Upper lobe of left lung (tissue), 6 donors: ENCODE measurements at places on chromosomes 1 and 21. TPM values are rescaled to one million over a fixed set of nuclear protein-coding genes. Genes with fewer than 3 reads are reported as not detected.
A peak's percentile ranks its signal among the peaks of the same experiment; 100 is the strongest.

GRCh38 chr1:113759333-113760101 lies at the start of gene PHTF1:
PHTF1 (minus strand) TSS chr1:113759486; CDS start chr1:113758703, 783 bp downstream.
- DNase-seq = peak; percentile 95
- H3K4me1 ChIP-seq = peaks cover 16% of the 10 kb centered on the region
- peak within 1 kb of the TSS; percentile 86 for H3K4me3 ChIP-seq
- H3K27ac ChIP-seq = peak within 1 kb of the TSS; percentile 97
- no peaks in the 10 kb centered on the region for H3K27me3 ChIP-seq

Gene C1orf185
- total RNA-seq = not detected

Gene A3GALT2
- 0.79 TPM for total RNA-seq

- no peaks in the 10 kb centered on the region for H3K4me1 ChIP-seq
- H3K27me3 ChIP-seq = no peaks in the 10 kb centered on the region
- no peak for DNase-seq
- H3K4me3 ChIP-seq = no peak overlapping the region
- H3K27ac ChIP-seq = no peak overlapping the region
- no peaks in the 10 kb centered on the region for H3K36me3 ChIP-seq
Observed at GRCh38 chr1:187629075-187629474, 800.3 kb downstream of the PLA2G4A start.

DNA sequence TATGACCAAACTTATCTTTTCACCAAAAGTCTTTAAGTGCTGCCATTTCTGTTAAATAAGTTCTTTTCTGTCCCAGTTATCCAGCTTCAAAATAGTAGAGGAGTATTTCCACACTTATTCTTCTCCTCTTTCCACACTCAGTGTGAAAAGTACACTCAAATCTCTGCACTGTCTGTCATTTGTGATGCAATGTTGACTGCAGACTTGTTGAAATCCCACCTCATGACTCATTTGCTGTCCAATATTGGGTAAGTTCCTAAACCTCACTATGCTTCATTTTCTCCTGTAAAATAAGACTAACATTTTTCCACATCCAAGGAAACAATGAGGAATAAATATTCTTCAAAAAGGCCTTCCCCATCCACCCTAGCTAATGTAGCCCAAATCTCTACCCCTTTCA lies 17.5 kb downstream of the LRRIQ3 start:
- no peak for DNase-seq
- no peaks in the 10 kb centered on the region for H3K4me1 ChIP-seq
- H3K27me3 ChIP-seq = no peaks in the 10 kb centered on the region
- no peaks in the 10 kb centered on the region for H3K36me3 ChIP-seq
- H3K4me3 ChIP-seq = no peak overlapping the region
- H3K27ac ChIP-seq = no peak overlapping the region

- H3K27me3 ChIP-seq = no peaks in the 10 kb centered on the region
- no peak for DNase-seq
- no peak overlapping the region for H3K27ac ChIP-seq
- H3K4me1 ChIP-seq = no peaks in the 10 kb centered on the region
- no peaks in the 10 kb centered on the region for H3K36me3 ChIP-seq
- H3K4me3 ChIP-seq = no peak overlapping the region
Observed at GRCh38 chr1:205824180-205824579, 11.2 kb upstream of the SLC41A1 start.

DNA sequence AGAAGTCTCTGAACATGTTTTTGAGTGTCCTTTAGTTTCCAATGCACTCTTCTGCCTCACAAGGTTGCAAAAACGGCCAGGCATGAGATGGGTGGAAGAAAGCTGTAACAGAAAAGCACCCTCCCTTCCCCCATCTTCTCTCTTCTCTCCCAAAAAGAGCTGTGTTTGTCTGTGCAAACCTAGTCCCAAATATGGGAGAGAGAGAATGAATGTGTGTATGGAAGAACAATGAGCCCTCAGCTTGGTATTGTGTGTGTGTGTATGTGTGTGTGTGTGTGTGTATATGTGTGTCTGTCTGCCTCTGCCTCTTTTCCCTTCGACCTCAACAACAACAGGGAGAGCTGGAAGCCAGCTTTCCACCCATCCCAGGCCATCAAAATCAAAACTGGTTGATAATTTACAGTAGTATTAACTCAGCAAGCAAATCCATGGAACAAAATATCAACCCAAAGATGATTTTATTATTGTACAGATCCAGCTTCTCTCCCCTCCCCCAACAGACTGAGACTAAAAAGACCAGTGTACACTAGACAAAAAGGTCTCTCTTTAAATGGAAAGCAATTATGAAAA lies 1.8 kb downstream of the RERE start:
- peaks cover 38% of the 10 kb centered on the region for H3K4me1 ChIP-seq
- H3K27me3 ChIP-seq = no peaks in the 10 kb centered on the region
- peak overlapping the region; percentile 97 for H3K27ac ChIP-seq
- no peak overlapping the region for H3K4me3 ChIP-seq

Gene SNX7
- 14.7 TPM for total RNA-seq
